ENCODE measurements at places on chromosomes 1 and 21.

GRCh38 chr1:92759361-92759760 lies 25.5 kb downstream of the EVI5 start:
- DNase-seq = no peak

DNA sequence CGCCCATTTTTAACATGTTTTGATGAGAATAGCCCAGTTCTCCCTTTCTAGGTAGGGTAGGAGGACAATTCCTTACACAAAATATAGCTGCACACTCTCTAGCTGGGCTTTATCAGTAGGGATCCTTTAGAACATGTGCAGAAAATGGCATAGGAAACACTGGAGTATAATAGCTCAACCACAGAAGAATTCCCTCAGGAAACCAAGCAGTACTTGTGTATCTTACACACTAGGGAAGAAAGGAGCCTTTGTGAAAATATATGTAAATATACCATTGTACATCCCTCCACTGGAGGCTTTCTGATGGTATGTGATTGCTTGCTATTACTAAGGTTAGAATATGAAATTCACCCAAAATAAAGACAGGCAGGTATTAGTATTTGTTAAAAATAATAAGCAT lies 153.5 kb downstream of the LRRC40 start:
- DNase-seq = no peak

DNA sequence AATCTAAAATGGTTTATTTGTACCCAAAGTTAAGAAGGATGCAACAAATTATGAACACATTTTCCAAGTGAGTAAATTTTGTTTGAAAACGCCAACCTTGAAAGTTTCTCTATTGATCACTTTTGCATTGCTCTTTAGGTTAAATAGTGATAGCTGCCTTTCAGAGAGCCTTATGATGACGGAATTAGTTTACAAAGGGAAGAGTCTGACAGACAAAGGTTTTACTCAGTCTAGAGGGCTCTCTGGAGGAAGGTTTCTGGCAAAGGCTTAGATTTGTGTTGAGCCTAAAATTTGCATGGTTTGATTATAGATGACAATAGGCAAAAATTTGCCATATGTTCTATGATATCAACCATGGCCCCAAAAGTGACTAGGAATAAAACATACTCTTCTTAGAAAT lies 95.9 kb upstream of the RUNX1 start:
- no peak for DNase-seq

- DNase-seq = no peak
Observed at GRCh38 chr1:82614090-82614489, 813.4 kb downstream of the ADGRL2 start.

DNA sequence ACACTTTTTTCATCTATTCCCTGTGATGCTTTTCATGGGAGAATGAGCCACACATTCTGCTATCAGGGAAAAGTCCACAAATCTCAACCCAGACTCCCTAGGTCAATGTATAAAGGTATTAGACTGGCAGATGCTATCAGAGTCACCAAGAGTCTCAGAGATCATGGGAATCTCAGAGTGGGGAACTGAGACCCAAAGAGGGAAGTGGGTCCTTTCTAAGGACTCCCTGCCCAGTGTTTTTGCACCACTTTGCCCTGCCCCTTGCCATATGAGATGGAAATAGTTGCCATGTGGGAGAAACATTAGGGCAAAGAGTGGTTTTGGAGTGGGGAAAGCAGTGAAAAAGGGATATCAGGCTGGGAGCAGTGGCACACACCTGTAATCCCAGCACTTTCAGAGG lies 19.1 kb upstream of the AZIN2 start:
- DNase-seq = no peak

DNA sequence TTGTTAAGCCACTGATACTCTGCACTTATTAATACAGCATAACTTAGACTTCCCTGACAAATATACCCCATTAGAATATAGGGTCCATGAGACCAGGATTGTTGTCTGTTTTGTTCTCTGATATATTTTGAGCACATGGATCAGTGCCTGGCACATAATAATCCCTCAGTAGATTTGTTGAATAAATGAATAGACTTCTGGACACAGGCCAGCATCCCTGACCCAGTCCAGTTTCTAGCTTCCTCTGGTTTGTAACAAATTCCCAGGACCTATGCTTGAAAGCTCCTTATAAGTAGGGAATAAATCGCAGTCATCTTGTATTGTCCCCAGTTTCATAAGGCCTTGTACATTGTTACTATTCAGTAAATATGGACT lies 58.2 kb upstream of the GADD45A start:
- no peak for DNase-seq

DNA sequence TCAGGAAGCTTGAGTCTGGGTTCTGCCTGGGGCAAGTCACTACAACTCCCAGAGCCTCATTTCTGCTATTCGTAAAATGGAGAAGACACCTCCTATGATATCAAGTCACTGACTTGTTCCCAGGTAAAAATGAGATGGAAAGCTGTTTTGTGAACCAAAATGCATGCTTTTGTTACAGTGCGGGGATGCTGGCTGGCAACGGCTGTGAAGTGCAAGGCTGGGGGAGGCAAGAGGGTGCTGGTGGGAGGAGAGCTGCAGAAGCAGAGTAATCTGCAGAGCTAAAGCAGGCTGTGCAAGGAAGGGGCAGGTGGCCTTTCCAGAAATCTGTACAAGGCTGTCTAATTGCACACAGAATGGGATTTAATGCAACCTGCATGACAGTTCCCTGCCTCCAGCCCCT lies 150.9 kb downstream of the CNIH3 start:
- DNase-seq = no peak

- DNase-seq = no peak
Observed at GRCh38 chr1:222897527-222898190, 82.8 kb downstream of the DISP1 start.

DNA sequence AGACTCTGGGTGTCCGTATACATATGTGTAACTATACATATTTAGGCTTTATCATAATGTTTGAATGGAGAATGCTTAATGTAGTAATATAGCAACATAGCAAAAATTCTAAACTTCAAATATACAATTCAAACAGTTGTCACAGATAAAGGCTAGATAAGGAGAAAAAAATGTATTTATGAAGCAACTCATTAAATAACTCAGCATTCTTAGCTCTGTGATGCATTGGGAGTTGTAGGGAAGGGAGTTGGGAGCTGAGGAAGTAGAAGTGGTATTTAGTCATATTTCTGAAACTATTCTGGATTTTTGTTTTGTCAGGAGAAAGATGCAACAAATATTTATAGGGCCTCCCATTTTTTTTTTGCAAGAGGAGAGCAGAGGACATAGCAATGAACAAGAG lies 197.8 kb downstream of the PBX1 start:
- DNase-seq = no peak

DNA sequence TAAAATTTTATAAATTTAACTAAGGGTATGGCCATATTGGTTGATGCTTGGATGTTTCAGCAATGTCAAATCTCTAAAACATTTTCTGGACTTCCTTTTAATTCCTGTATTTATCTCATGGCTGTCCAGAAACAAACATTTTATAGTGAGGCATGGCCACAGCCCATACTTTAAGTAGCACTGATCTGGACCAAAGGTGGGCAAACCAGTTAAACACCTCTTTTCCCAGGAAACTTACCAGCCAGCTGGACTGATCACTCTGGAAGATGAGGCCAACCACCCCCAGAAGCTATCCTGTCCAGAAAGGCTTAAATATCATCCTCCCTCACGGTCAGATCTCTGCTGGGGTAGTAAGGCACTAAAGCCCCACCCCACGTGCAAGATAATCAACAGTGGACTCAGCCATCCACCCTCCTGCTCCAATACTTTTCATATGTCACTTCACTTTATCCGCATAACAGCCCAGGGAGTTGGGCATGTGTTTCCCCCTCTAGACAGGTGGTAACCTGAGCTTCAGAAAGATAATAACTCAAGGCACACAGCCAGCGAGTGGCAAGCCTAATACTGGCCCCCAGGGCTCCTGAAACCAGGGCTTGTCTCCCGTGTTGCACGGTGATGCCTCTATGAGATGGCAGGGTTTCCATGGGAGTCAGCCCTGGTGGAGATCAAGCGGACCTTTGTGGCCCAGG lies 120.5 kb upstream of the NGF start:
- DNase-seq = no peak

GRCh38 chr1:206955476-206956451 lies 9.5 kb upstream of the PIGR start:
- DNase-seq = no peak

GRCh38 chr1:156842618-156843300 lies 16.2 kb downstream of the INSRR start:
- DNase-seq = no peak

DNA sequence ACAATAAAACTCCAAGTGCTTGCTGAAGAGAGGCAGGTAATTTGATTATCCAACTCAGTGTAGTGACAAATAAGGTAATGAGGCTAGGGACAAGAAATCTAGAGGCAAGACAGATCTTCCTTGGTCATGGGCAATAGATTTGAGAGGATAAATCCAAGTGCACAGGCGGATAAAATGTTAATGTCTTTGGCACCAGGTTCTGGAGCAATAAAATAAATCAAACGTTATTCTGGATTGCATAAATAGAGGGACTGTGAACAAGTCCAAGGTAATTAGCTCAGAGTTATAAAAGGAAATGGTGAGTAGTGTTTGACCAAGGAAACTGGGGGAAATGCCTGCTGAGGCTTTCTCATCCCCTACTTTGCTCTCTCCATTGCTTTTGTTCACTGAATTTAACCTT lies 329.3 kb upstream of the PROX1 start:
- DNase-seq = no peak

GRCh38 chr1:17301767-17302166 lies 6.2 kb upstream of the PADI4 start:
- no peak for DNase-seq

- DNase-seq = no peak
Observed at GRCh38 chr1:62082456-62083363, 111.9 kb upstream of the L1TD1 start.

Data from frontal cortex (tissue), 4 donors.